ENCODE measurements at places on chromosomes 5 and 9.

GRCh38 chr9:109780453-109781033 lies 545 bp downstream of the PALM2AKAP2 start:
- DNase-seq: peak; percentile 34

DNA sequence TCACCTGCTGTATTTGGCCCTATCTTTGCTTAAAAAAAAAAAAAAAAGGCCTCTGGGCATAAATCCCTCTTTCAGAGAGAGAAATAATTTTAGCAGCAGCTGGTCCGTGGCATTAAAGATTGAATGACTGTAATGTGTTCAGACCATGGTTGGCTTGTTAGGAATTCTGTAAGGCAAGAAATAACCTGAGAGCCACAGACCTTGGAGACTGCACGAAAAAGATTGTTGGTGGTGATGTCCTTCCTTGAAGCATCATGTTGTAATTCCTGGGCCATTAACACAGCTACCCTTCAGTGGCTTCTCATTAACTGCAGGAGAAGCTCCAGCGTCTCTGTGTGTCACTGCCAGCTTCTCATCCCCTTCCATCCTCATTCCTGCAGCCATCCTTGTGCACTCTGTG lies 79.0 kb downstream of the SGCD start:
- no peak for DNase-seq

GRCh38 chr5:141657937-141658545 lies 6.8 kb upstream of the FCHSD1 start:
- no peak for DNase-seq

- DNase-seq: no peak
These were observed 52.2 kb downstream of the GARNL3 start for GRCh38 chr9:127316586-127317323.

- no peak for DNase-seq
These were observed 25.0 kb upstream of the F2R start for GRCh38 chr5:76690704-76691466.

DNA sequence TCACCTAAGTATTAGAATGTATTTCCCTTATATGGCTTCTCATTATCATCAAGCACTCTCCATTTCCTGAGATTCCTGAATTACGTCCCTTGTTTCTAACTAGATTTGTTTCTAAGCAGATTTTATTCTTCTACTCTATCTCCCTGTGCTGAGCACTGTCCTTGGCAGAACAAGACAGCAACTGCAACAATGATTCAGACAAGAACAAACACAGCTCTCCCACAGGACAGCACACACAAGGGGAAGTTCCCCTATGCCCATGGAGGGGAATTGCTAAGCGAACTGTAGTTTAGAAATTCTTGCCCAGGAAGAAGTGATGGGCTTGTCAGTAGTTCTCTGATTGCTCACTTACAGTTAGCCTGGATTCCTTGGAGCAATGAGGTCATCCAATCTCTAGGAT lies 759.9 kb downstream of the DTWD2 start:
- DNase-seq: no peak

DNA sequence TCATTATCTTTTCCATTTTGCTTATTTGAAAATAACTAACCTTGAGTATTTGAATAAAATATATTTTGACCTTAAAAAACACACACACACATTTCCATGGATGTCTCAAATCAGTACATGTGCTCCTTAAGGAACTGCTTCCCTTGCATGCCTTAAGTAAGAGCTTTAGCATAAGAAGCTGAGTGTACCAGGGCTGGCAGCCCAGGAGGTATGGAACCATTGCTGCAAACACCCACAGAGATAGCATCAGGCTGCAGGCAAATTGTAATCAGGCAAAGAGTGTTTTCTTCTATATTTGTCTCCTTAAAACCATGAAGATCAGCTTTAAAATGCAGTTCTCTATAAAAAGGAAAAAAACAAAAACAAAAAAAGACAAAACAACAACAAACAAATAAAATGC lies 160.6 kb downstream of the PLK2 start:
- DNase-seq: no peak

GRCh38 chr5:88830567-88830966 lies 52.4 kb downstream of the MEF2C start:
- DNase-seq: no peak

DNA sequence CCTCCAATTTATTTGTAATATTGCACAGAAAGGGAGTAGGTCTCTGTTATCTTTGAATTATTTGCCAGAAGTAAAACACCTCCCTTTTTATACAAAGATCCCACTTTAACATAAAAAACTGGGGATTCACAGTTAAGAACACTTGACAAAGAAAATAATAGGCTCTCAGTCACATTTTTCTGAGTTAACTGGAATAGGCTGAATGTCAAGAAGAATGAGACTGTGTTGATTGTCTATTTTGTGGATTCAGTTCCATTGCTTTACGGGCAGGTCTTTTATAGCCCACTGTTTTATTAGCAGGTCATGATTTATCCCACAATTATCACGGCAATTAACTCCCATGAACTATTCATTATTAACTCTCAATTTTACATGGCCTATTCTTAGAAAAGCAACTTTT lies 427.4 kb downstream of the CTNND2 start:
- no peak for DNase-seq

- DNase-seq: no peak
These were observed 7.6 kb downstream of the GPX3 start for GRCh38 chr5:151027961-151028479.

DNA sequence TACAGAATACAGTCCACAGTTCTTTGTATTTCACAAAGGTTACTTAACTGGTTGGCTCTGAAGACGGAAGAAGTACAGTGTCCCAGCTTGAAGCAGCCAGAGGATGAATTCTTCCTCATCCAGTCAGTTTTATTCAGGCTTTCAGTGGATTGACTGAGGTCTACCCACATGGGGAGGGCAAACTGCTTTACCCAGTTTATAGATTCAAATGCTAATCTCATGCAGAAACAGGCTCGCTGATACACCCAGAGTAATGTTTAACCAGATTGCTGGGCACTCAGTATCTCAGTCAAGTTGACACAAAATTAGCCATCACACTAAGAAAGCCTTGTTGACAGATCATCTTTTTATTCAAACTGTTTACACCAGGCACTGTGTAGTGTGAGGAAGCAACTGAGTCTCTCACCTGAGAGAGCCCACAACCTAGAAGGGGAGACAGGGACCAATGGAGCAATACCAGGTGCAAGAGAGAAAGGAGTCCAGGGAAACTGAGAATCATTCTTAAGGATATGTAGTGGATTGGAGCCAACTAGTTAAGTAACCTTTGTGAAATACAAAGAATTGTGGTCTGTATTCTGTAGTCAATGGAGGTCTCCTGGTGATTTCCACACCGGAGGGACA lies 15.9 kb downstream of the LRRC70 start:
- DNase-seq: no peak

GRCh38 chr5:179122411-179123108 lies 62.4 kb downstream of the ZNF354C start:
- no peak for DNase-seq

- DNase-seq: no peak
These were observed 47.3 kb upstream of the CDKN2B start for GRCh38 chr9:22056402-22056801.

- no peak for DNase-seq
These were observed 16.9 kb downstream of the TEK start for GRCh38 chr9:27125936-27126335.

DNA sequence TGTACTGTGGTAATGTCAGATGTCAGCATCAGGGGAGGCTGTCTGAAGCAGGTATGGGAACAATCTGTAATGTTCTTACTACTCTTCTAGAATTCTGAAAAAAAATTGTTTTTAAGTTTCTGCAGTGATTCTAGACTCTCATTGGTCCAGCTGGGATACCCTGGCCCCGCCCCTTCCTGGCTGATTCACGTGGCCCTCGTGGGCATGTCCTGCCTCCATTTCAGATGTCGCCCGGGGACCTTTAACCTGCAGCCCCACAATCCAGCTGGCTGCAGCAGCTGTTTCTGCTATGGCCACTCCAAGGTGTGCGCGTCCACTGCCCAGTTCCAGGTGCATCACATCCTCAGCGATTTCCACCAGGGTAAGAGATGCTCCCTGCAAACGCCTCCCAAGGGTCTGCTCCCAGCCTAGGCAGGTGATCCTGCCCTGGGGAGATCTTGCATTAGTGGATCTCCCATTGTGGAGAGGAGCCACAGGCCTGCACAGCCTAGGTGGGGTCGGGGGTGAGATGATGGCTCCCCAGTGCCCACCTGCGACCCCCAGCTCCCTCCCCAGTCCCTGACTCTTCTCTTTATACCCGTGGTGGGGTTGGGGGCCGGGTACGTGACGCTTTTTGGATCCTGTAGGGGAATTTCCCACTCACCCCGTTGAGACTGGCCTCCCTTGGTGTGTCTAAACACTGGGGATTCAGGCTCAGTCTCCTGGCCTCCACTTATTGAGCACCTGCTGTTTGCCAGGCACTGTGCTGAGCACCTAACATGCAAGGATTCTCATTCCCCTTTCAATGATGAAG lies 36.5 kb downstream of the LAMC3 start:
- no peak for DNase-seq

DNA sequence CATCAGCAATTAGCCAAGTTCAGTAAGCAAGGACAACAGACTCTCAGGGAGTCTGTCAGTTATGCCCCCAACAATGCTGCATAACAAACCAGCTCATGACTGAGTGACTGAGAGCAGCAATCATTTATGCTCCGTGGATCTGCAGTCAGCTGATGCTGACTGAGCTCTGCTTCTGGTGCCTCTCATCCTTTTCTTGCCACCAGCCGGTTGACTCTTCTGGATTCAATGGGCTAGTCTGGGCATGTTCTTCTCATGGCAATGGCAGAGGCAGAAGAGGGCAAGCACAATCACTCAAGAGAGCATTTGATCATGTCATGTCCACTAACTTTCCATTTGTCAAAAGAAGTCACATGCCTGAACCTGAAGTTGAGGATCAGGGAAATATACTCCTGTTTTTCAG lies 157.0 kb upstream of the NTRK2 start:
- no peak for DNase-seq

DNA sequence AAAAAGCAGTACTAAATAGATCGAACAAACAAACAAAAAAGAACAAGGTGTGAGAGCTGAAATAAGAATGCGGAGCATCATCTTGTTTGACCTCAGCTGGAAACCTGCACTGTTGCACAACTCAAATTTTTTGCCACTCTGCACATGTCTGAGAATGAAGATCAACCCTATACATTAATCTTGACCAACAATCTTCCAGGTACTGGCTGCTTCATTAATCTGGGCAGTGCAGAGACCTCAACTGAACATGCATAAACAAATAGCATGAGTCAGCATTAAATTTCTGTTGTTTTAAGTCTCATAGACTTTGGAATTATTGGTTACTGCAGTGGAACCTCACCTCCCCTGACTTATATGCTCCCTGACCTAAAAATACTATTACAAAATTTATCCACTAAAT lies 114.6 kb upstream of the FTMT start:
- DNase-seq: no peak

GRCh38 chr5:142069606-142070399 lies 38.8 kb upstream of the NDFIP1 start:
- no peak for DNase-seq

DNA sequence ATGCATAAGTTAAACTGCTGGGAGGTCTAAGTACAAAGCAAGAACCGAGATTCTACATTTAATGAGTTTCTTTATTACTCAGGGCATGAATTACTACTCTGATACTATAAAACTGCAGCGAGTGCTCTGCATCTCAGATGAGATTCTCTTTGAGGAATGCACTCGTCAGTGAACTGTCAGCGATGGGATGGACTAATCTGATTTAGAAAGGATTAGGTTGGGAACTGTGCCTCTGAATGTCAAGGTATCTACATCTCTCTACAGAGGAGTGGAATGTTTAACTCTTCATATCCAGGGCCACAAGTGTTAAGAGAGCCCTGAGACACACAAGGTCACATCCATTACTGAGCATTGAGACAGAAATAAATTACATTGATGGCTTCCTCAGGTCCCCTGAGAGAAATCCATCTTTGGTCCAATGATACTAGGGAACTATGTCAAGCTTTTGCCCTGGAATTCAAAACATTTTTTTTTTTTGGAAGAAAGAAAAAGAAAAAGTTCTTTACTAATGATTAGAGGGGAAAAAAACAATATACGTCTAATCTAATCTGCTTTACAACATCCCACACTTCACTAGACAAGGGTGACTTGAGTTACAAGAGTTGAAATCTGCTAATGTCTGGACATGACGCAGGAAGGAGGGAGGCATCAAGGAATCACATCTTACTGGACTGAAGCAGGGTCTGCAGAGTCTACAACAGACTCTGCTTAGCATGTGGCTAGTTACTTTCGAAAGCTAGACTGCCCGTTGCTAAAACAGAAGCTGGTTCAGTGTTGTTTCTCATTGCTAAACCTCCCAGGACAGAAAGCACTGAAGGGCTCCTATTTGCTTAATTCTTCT lies 270.0 kb upstream of the TLE4 start:
- DNase-seq: no peak

DNA sequence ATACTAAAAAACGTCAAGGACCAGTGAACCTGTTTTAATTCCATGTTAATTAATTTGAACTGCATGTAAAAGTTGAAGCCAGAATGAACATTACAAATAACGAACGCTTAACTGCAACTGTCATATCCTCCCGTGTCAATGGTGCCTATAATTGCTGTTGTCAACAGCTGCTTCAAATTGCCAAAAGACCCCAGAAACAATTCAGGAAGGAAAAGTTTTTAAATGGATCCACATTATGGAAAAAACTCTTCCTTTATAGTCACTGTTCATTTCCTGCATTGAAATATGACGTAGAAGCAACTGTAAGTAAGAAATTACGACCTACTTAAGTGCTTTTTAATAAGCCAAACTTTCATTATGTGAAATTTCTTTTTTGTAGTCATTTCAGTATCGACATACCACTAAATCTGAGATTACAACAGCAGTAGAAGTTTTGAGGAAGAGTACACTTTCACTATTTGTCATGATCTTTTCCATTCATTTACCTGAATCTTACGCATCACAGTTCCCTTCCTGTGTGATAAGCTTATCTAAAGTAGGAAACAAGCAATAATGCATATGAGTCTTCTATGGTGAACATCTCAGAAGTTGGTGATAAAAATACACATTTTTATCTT lies 37.8 kb downstream of the MEF2C start:
- no peak for DNase-seq

GRCh38 chr9:121727295-121728020 lies 76.0 kb downstream of the DAB2IP start:
- no peak for DNase-seq

- DNase-seq: no peak
These were observed 138.7 kb downstream of the ALDH1A1 start for GRCh38 chr9:72814083-72814597.

DNA sequence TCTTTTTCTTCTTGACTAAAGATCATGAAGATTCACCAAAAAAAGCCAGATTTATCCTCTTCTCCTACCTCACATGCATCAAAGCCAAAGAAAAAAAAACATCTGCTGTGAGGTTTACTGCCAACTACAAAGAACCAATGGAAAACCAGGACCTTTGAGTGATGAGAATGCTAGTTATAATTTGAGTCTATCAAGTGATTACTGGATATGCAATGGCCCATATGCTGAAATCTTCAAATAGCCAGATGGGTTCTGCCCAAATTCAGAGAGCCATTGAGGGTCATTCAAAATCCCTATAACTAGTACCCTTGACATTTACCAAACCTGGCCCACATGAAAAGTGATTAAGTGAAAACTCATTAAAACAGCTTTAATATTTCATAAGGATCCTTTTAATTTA lies 78.4 kb upstream of the ACO1 start:
- no peak for DNase-seq

GRCh38 chr5:88693071-88693932 lies 189.7 kb downstream of the MEF2C start:
- no peak for DNase-seq

Data from NCI-H1092 treated with DMSO at 0.1 percent for 48 hours (cell line).